Fibroblast of skin of back (primary cell): ENCODE measurements at places on chromosomes 2 and 18.

- no peak for DNase-seq
Observed at GRCh38 chr2:33141476-33141875, 194.7 kb downstream of the LTBP1 start.

- no peak for DNase-seq
Observed at GRCh38 chr2:11019614-11020013, 107.9 kb downstream of the KCNF1 start.

GRCh38 chr2:216665242-216665641, 30.1 kb downstream of the IGFBP5 start:
- no peak for DNase-seq

DNA sequence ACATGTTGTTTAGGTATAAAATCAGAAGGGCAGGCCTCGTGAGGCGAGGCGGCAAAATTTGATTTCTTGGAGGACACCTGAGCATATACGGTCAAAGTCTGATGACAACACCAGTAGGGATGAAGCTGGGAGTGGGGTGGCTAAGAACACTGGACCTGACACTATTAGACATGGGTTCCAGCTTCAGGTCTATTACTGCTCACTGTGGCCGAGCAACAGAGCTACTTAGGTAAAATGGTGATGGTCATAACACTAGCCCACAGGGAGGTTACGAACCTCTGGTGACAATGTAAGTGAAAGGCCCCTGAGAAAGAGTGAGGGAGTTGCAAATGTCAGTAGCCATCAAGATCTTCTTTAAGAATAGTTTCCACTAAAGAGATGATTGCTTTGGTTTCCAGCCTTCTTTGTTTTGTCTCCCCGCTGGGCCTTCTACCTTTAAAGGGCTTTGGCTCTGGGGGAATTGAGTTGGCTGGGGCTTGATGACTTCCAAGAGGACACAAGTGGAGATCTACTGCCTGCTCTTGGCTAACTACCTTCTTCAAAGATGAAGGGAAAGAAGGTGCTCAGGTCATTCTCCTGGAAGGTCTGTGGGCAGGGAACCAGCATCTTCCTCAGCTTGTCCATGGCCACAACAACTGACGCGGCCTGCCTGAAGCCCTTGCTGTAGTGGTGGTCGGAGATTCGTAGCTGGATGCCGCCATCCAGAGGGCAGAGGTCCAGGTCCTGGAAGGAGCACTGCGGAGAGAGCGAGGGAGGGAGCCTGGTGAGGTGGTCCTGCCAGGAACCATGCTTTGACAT, 3.5 kb downstream of the IL1B start:
- DNase-seq = no peak

GRCh38 chr2:9032536-9033255, 29.2 kb upstream of the MBOAT2 start:
- no peak for DNase-seq

DNA sequence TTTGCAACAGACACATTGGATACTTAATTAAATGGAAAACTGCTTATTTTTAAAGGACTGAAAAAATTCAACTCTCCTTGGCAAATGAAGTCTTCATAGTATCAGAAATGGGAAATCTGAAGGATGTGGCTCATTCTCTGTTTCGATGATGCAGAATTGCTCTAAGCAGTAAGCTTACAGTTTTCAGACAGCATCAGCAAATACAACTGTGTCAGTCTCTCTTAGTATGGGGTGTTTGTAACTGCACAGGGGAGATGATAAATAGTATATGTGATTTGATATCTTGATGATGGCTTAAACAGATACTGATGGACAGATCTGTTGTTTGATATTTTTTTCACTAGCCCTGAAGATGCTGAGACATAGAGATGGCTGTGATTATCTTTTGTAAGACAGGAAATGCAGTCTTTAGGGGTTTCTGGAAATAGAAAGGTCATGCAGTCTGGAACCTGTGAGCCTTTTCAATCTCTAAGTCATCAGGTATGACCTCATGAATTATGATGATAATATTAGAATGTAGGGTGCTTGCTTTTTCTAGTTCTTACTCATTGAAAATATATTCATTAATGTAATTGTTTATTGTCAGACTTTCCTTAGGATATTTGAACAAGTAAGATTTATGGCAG, 84.2 kb downstream of the SLC4A10 start:
- no peak for DNase-seq

DNA sequence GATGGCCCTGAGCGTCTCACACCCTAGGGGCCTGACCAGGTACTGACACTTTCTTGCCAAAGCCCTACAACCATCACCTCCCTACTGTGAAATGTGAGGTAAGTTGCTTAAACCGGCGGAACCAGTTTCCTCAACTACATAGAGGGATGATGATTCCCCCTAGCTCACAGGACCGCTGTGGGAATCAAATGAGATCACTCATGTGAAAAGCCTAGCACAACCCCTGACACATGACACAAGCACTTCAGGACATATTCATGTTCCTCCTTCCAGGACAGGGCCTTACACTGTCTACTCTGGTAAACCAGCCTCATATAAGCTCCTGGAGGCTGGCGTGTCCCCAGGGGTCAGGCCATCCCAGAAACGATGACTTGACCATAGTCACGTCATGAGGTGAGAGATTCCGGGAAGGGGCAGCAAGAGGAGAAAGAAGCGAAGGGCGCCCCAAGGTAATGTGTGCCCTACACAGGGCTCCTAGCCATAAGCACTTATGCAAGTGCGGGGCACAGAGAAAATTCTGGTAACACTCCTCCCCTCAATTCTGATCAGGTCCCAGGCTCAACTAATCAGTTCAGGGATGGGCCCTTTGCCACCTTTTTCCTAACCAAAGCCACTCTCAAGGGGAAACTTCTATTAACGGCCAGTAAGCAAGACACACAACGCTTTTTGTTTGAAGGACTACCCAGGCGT, 49.5 kb downstream of the C2orf42 start:
- DNase-seq = peak; percentile 46

GRCh38 chr2:20108655-20109396, 57.4 kb upstream of the LAPTM4A start:
- no peak for DNase-seq

DNA sequence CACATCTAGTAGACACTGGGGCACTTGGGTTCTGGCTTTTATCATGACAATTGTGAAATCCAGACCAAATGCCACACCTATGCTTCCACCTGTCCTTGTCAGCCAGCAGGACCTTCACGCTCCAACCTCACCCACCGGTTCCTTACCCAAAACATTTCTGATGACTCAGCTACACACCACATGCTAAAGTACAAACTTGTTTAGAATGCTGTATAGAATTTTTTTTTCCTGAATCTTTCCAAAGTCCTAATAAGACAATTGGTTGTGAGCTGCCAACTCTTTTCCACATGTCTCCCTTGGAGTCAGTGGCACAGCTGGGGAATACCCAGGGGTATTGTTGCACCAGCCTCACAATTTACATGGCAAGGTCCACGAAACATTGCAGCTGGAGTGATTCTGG, 75.5 kb upstream of the LPIN2 start:
- DNase-seq = no peak

GRCh38 chr2:43455731-43456642, 139.9 kb downstream of the THADA start:
- DNase-seq = no peak
